ENCODE measurements at places on chromosomes 11 and 22.
A peak's percentile ranks its signal among the peaks of the same experiment; 100 is the strongest.

- DNase-seq, result peak; percentile 66
These were observed 6.0 kb downstream of the P2RX6 start for GRCh38 chr22:21020802-21021429.

DNA sequence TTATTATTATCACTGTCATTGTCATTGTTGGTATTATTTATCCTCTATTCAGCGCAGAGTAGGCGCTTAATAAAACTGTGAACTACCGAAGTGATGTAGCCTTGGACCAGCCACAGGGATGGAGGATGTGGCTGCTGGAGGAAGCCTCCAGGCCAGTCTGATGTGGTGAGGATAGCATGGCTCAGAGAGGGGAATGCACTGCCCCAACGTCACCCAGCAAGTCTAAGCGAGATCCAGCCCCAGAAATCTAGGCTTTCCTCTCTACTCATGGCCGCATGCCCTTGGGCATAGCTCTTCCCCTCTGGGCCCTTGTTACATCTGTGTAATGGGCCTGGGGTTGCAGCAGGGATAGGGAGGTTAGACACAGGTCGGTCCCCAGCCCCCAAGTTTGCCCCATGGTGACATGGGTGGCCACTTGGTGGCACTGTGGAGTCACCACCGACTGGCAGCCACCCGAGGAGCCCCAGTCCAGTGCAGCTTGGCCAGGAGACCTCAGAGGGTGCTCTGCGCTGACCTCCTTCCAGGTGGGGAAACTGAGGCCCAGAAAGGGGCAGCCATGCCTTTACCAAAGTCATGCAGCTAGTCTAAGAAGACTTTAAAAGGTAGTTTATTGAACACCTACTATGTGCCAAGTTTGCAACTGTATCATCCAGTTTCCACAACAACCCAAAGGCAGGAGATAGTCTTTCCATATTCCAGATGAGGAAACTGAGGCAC, 395.7 kb downstream of the MN1 start:
- peak; percentile 49 for DNase-seq

GRCh38 chr11:100956351-100956750, 173.3 kb downstream of the PGR start:
- no peak for DNase-seq

GRCh38 chr22:46638601-46639431, 18.6 kb downstream of the GRAMD4 start:
- DNase-seq, result no peak

DNA sequence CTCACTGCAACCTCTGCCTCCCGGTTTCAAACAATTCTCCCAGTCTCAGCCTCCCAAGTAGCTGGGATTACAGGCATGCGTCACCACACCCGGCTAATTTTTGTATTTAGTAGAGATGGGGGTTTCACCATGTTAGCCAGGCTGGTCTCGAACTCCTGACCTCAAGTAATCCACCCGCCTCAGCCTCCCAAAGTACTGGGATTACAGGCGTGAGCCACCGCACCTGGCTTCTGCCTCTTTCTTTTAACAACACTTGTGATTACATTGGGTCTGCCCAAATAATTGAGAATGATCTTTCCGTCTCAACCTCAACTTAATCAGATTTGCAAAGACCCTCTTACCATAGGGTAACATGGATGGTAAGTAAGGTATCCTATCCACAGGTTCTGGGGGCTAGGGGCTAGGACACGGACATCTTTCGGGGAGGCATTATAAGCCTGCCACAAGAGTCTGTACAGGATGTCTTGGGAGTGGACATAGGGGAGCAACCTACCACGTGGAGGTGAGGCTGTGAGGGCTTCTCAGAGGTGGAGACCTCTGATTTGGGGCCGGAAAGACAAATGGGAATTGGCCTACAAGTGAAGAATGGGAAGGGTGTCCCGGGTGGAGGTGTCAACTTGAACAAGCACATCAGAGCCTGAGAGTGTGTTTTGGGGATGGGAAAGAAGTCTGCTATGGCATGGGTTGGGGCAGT, 2.7 kb upstream of the CBX6 start:
- DNase-seq, result no peak

DNA sequence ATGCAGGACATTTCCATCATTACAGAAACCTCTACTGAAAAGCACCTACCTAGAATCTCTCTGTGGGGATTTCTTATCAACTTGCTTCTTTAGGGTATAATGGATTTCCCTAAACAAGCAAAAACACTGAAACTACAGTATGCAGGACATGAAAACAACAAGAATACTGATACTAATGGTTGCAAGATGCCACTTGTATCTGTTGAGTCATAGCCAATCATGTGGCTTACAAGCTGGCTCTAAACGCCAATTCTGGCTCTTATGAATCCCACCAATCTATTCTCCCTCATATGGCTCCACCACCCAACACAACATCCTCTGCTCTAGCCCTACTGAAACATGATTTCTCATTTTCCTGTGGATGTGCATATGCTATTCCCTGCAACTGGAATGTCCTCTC, 22.6 kb downstream of the TENM4 start:
- DNase-seq, result no peak

DNA sequence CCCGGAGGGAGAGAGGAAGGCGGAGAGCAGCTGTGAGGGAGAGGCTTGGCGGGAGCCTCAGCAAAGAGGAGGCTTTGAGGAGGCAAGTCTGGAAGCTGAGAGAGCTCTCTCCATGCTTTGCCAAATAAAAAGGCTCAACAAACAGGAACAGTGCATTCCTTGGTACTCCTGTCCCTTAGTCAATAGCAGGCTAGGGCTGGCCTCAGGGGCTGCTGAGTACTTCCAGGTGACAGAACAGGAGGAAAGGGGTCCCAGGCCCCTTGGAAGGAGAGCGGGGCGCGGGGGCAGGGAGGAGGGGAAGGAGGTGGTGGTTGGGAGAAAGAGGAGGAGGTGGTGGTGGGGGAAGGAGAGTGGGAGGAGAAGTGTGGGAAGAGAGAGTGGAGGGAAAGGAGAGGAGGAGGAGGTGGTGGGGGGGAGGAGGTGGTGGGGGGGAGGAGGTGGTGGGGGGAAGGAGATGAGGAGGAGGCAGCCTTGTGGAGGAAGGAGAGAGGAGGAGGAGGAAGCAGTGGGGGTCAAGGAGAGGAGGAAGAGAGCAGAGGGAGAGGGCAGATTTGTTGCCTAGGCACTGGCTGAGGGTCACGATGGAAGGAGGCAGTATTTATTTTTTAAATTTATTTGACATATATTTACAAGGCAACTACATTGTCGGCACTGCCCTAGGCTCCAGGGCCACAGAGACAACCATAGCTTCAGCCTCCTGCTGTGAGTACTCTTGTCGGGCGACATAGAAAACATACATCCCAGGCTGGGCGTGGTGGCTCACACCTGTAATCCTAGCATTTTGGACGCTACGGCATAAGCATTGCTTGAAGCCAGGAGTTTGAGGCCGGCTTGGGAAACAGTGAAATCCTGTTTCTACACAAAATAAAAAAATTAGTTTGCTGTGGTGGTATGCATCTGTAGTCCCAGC, 74.2 kb upstream of the ZBED5 start:
- DNase-seq, result no peak

GRCh38 chr11:122108192-122108799, 7.7 kb downstream of the BLID start:
- peak; percentile 61 for DNase-seq

DNA sequence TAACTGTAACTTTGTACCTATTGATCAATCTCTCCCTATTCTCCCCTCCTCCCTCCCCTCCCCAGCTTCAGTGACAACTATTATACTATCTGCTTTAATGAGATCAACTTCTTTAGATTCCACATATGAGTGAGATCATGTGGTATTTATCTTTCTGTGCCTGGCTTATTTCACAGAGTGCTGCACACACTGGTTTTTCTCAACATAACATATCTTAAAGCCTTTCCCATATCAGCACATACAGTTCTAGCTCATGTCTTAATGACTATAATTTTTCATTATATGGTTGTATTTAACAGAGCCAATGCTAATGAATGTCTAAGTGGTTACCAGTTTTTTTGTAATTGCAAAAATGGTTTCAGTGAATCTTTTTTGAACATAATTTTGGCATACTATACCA, 340.3 kb upstream of the DDI1 start:
- no peak for DNase-seq

GRCh38 chr11:2379466-2380174, 2.5 kb downstream of the CD81 start:
- no peak for DNase-seq

DNA sequence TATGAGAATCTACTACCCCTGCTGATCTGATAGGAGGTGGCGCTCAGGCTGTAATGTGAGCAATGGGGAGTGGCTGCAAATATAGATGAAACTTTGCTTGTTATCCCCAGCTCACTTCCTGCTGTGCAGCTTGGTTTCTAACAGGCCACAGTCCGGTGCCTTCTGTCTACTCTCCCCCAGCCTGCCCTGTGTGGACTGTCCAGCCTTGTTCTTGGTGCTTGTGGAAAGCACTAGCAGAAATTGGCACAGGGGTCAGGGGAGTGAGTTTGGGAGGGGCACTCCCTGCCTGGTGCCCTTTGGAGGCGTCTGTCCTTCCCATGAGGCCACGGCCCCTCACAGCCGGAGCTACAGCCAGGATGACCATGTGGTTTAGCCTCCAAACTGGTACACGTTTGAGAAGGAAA, 14.3 kb downstream of the MOV10L1 start:
- no peak for DNase-seq

GRCh38 chr11:130159139-130159538, 443 bp upstream of the ST14 start:
- no peak for DNase-seq

GRCh38 chr11:19962801-19963175, 197.5 kb downstream of the DBX1 start:
- DNase-seq, result no peak
